ENCODE measurements at places on chromosomes 16 and 17.

- no peak for ATAC-seq
Observed at GRCh38 chr17:42817866-42818265, 6.2 kb downstream of the BECN1 start.

DNA sequence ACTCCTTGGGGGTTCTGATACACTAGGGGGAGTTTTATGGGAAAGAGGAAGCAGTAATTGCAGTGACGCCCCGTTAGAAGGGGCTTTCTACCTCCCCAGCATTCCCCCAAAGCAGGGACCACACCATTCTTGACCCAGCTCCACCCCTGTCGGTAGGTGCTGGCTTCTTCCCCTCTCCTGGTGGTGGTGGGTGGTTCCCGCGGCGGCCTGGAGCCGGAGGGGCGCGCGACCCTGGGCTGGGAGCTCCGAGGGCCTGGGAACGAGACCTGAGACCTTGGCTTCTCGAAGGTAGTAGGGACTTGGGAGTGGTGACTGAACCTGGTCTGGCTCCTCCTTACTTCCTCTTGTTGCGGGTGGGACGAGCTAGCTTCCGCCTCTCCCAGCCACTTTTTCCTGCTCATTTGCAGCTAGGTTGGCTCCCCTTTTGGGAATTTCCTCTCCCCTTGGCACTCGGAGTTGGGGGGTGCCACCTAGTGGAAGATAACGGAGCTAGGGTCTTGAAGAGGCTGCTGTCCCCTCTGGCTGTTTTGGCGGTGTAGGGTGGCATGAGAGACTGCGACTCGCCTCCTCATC, 438 bp downstream of the GRN start:
- ATAC-seq: peak; percentile 19

GRCh38 chr16:89155851-89156739, 15.5 kb upstream of the CDH15 start:
- ATAC-seq: no peak

DNA sequence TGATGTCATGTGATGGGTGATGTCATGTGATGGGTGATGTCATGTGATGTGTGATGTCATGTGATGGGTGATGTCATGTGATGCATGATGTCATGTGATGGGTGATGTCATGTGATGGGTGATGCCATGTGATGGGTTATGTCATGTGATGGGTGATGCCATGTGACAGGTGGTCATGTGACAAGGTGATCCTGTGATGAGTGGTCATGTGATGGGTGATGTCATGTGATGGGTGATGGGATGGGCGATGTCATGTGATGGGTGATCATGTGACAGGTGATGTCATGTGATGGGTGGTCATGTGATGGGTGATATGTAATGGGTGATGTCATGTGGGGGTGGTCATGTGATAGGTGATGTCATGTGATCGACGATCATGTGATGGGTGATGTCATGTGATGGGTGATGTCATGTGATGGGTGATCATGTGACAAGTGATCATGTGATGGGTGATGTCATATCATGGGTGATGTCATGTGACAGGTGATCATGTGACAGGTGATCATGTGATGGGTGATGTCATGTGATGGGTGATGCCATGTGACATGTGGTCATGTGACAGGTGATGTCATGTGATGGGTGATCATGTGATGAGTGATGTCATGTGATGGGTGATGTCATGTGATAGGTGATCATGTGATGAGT, 17.2 kb downstream of the CD300LB start:
- no peak for ATAC-seq

- peak; percentile 95 for ATAC-seq
Observed at GRCh38 chr17:39952680-39953470, 9.9 kb upstream of the GSDMA start.

DNA sequence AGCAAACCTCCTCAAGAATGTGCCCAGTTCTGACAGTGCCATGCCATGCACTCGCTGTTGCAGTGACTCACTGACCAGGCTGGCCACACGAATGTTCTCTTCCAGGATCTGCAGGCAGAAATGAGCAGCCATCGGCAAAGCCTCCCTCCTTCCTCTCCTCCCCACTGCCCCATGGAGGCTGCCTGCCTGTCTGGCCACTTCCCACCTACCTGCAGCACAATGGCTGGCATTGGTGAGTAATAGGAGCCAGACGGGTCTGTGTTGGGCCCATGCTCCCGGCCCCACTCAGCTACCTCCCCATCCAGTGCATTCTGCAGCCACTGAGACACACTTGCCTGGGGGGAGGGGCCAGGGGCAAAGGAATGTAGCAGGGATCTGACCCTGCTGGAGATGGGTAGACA, 2.8 kb upstream of the MATCAP1 start:
- no peak for ATAC-seq

DNA sequence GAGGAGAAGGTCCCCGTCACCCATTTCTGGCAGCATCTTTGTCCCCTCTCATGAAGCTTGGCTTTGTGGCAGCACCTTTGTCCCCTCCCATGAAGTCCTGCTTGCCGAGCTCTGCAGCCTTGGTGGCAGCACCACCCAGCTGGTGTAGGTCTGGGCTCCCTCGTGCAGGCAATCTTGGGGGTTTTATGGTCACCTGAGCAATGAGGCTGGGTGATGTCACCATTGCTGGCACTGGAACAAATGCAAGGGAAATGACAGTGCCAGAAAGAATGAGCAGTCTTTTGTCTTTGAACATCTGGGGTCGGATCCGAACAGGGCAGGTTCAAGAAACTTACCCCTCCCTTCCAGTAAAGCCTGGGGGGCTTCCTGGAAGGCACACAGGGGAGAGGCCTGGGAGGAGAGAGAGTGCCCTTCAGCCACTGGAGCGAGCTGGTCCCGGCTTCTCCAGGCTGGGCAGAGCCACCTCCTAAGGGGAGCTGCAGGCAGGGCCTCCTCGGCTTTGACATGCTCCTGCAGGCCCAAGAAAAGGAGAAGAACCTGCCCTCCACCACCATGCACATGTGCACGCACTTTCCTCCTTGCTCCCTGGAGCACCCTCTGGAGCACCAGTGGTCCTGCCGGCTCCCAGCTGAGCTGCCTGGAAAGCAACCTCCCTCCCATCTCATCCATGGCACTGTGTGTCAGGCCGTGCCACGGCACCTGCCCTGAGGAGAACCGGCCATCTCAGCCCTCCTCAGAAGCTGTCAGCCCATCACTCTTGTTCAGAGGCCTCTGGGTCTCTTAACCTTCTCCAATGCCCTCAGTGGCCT, 16.0 kb downstream of the BTBD17 start:
- ATAC-seq: no peak

GRCh38 chr17:82399041-82399441, 19.1 kb upstream of the HEXD start:
- peak; percentile 20 for ATAC-seq

DNA sequence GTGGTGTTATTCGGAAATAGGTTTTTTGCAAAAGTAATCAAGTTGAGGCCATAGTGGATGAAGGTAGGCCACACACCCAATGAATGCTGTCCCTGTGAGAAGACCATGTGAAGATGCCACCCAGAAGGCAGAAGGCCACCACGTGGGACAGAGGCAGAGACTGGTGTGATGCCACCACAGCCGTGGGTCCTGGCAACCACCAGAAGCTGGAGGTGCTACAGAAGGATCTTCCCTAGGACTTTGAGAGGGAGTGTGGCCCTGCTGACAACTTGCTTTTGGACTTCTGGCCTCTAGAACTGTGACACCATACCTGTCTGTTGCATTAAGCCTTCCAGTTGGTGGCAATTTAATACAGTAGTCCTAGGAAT, 49.3 kb downstream of the RMI2 start:
- no peak for ATAC-seq

GRCh38 chr16:5430598-5430997, 333.0 kb upstream of the EEF2KMT start:
- ATAC-seq: no peak

DNA sequence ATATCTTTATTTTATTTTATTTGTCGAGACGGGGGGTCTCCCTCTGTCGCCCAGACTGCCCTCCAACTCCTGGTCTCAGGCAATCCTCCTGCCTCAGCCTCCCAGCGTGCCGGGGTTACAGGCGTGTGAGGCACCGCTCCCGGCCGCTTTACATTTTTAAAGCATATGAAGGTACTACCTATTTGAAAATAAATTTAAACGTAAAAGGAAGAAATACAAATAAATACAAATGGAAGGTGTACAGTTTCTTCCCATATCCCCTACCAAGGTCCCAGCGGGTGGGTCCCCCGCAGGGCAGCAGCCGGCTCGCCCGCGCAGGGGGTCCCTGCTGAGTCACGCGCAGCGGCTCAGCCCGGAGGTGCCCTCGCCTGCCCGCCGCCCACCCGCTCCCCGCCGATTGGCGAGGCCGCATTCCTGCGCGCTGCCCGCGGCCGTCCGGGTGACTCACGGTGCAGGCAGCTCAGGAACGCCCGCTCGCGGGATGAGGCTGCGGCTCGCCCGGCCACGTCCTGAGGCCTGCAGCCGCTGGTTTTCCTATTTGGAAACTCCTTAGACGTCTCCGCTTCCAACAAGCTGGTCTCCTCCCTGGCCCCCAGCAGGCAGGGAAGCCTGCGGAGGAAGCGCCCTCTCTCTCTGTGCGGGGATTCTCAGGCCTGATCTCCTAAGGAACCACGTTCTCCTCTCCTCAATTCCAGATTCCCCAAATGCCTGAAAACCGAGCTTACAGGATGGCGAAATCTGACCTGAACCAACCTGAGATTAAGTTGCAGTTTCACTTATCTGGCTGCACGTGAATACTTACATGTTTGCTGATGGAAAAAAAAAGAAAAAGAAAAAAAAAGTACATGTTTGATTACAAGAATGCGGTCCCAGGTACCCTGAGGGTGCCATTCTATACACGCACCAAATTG, 54.8 kb upstream of the MAP3K14 start:
- ATAC-seq: peak; percentile 98

- peak; percentile 94 for ATAC-seq
Observed at GRCh38 chr17:42287977-42288802, at the start of gene STAT5A. STAT5A (plus strand) TSS chr17:42288498; CDS start chr17:42289412, 914 bp downstream.

- no peak for ATAC-seq
Observed at GRCh38 chr17:73652886-73653480, 8.7 kb upstream of the SDK2 start.

GRCh38 chr16:4345836-4346781, 5.0 kb downstream of the PAM16 start:
- ATAC-seq: no peak

GRCh38 chr17:76378548-76379274, 5.7 kb upstream of the SPHK1 start:
- no peak for ATAC-seq

DNA sequence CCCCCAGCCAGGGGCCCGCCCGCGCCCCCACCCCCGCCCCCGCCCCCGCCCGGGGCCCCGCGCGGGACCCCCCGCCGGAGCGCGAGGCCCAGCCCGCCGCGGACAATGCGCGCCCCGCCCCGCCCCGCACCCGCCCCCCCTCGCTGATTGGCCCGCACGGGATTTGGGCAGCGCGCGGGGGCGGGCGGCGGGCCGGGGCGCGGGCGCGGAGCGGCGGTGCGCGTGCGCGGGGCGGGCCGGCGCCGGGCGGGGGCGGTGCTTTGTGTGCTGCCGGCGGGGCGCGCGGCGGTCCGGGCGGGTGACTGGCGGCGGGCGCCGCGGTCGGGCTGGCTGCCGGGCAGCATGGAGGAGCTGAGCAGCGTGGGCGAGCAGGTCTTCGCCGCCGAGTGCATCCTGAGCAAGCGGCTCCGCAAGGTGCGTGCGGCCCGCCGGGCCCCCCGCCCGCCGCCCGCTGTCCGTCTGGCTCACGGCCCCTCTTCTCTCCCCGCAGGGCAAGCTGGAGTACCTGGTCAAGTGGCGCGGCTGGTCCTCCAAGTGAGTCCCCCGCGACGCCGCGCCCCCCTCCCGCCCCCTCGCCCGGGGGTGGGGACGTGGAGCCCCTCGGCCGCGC, at the start of gene CBX2:
TSS of gene CBX2 (plus strand) at position 255 of the 610 bp plus-strand sequence. CDS start at position 343, 88 bp downstream.
- peak; percentile 94 for ATAC-seq

GRCh38 chr17:35914354-35914753, 16.2 kb downstream of the RDM1 start:
- no peak for ATAC-seq

- no peak for ATAC-seq
Observed at GRCh38 chr17:76670020-76670717, 26.6 kb upstream of the ST6GALNAC1 start.

- ATAC-seq: no peak
Observed at GRCh38 chr16:12366313-12366712, 389.8 kb downstream of the SNX29 start.

GRCh38 chr16:50152351-50152806, 727 bp upstream of the TENT4B start:
- ATAC-seq: no peak

- ATAC-seq: no peak
Observed at GRCh38 chr16:1909561-1910231, 8.5 kb downstream of the HS3ST6 start.

- no peak for ATAC-seq
Observed at GRCh38 chr17:55580596-55581133, 69.4 kb upstream of the SMIM36 start.

GRCh38 chr16:19737306-19738038, 19.4 kb downstream of the IQCK start:
- ATAC-seq: no peak

GRCh38 chr16:85153656-85154091, 41.4 kb upstream of the CIBAR2 start:
- ATAC-seq: no peak

- ATAC-seq: peak; percentile 89
Observed at GRCh38 chr16:11224096-11224893, 31.7 kb downstream of the SOCS1 start.

DNA sequence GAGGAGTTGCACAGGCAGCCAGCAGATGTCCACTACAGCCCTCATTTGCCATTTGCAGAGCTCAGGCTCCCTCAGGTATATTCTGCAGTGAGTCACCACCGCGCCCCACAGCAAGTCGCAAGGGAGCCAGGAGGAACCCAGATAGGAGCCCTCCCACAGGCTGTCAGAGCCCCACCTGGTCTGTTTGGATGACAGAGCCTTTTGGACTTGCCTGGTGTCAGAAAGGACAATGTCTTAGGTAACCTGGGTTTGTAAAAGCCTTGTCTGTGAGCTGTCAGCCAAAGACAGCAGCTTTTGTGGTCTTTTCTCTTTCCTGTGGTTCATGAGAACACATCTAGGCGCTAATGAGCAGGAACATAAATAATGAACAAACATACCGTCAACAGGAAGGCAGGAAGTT, 70.9 kb downstream of the GNAO1 start:
- no peak for ATAC-seq

- ATAC-seq: peak; percentile 26
Observed at GRCh38 chr17:49468811-49469385, 26.2 kb upstream of the NGFR start.

All from gastroesophageal sphincter (tissue), 4 donors.